ENCODE measurements at places on chromosomes 13 and 19.

DNA sequence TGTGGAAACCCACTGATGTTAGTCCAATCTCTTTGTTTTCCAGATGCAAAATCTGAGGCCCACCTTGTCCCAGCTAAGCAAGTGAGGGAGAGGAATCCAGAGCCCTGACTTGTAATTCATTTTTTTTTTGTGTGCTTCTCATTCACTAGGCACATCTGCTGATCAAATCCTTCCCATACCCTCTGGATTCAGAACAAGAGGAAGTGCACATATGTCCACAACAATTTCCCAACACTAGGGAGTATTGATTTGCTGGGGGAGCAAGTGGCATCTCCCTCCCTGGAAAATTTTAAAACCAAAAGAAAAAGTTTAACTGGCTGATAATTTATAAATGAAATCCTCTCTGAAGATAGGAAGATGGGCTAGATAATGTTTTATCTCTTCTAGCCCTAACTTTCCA is 94.6 kb upstream of the RFC3 start:
- DNase-seq, result no peak

DNA sequence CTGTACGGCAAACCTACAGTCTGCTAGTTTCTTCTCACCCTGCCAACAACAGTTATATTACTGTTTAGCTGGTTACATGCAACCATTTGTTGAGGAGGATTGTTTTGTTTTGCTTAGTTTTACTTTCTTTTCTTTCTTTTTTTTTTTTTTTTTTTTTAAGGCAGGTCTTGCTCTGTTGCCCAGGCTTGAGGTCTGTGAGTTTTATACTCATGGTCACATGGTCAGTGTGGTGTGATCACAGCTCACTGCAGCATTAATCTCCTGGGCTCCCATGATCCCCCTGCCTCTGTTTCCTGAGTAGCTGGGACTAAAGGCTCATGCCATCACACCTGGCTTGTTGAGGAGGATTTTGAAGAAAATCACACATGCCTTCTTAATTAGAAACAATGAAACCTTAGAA is 505.6 kb downstream of the GPC5 start:
- DNase-seq, result no peak

GRCh38 chr19:18943465-18943864 is 2.4 kb upstream of the HOMER3 start:
- no peak for DNase-seq

GRCh38 chr19:43628646-43629326 is 9.4 kb upstream of the ZNF428 start:
- DNase-seq, result no peak

DNA sequence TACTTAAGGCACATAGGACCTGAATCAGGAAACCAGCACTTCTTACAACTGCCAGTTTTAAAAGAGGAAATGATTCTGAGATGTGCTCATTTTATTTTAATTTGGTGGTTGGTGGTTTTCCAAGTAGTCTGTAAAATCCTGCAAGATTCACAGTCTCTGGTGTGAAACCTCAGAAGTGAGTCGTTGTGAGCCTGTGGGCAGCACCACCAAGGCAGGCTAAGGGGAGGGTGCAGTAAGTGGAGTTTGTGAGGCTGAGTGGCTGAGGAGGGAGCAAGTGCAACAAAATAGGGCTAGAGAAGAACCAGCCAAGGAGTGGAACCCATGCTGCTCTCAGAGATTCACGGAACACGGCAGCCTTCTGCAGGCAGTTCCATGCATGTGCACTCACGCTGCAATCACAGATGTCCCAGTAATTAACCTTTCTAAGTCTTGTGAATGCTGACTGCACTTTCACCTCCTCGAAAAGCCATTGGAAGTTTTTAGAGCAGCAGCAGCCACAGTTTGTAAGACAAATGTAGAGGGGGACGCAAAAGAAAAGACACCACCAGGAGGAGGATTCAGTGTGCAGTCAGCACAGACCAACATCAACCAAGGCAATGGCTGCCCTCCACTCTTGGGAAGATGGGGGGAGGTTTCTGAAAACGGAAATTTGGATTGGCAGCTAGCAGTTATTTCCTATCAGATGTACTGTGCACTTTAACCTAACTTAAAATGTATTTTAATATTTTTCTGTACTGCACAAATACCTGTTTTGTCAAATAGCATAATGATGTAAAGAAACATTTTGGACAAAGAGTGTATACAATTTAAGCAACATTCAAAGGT is 44.9 kb downstream of the ESD start:
- no peak for DNase-seq
